ENCODE measurements at places on chromosomes 12 and 14. TPM values are rescaled to one million over a fixed set of nuclear protein-coding genes. Genes with fewer than 3 reads are reported as not detected.

The LTB4R2 gene
- 2.1 TPM for total RNA-seq

The KCNH3 gene
- total RNA-seq = 2.3 TPM

The SDR9C7 gene
- total RNA-seq = not detected

The KRT82 gene
- not detected for total RNA-seq

The TEX52 gene
- not detected for total RNA-seq

The LPCAT3 gene
- total RNA-seq = 28.7 TPM

The BIN2 gene
- total RNA-seq = 0.08 TPM

The TSHR gene
- total RNA-seq = not detected

The SLCO1B1 gene
- 0.39 TPM for total RNA-seq

The GPR137C gene
- total RNA-seq = 0.06 TPM

The LBHD2 gene
- 0.27 TPM for total RNA-seq

The ERGIC2 gene
- total RNA-seq = 64.0 TPM

The KICS2 gene
- 8.7 TPM for total RNA-seq

The KRT85 gene
- total RNA-seq = 0.06 TPM

The TMEM63C gene
- total RNA-seq = 3.6 TPM

The CIDEB gene
- 0.17 TPM for total RNA-seq

The PLEKHH1 gene
- total RNA-seq = 3.6 TPM

The OLR1 gene
- 1.2 TPM for total RNA-seq

The GPRC5D gene
- not detected for total RNA-seq

The PELI2 gene
- total RNA-seq = 1.2 TPM

The RTL1 gene
- 0.15 TPM for total RNA-seq

The CCDC38 gene
- 0.08 TPM for total RNA-seq

The CLEC1B gene
- total RNA-seq = not detected

The VPS29 gene
- 152 TPM for total RNA-seq

The SDR39U1 gene
- total RNA-seq = 42.7 TPM

The RERG gene
- 0.30 TPM for total RNA-seq

The CNTN1 gene
- total RNA-seq = 35.1 TPM

The HSPB8 gene
- 21.0 TPM for total RNA-seq

The SDSL gene
- 30.6 TPM for total RNA-seq

The C12orf54 gene
- total RNA-seq = not detected

The CIROP gene
- not detected for total RNA-seq

The KLHL33 gene
- not detected for total RNA-seq

The OR6C65 gene
- not detected for total RNA-seq

The C14orf93 gene
- total RNA-seq = 2.4 TPM

The NPFF gene
- not detected for total RNA-seq

The DNAH10 gene
- 0.23 TPM for total RNA-seq

The CRIP2 gene
- 199 TPM for total RNA-seq

The CLECL1 gene
- total RNA-seq = not detected

The CARMIL3 gene
- total RNA-seq = 0.35 TPM
